ENCODE measurements at places on chromosomes 4 and X.

DNA sequence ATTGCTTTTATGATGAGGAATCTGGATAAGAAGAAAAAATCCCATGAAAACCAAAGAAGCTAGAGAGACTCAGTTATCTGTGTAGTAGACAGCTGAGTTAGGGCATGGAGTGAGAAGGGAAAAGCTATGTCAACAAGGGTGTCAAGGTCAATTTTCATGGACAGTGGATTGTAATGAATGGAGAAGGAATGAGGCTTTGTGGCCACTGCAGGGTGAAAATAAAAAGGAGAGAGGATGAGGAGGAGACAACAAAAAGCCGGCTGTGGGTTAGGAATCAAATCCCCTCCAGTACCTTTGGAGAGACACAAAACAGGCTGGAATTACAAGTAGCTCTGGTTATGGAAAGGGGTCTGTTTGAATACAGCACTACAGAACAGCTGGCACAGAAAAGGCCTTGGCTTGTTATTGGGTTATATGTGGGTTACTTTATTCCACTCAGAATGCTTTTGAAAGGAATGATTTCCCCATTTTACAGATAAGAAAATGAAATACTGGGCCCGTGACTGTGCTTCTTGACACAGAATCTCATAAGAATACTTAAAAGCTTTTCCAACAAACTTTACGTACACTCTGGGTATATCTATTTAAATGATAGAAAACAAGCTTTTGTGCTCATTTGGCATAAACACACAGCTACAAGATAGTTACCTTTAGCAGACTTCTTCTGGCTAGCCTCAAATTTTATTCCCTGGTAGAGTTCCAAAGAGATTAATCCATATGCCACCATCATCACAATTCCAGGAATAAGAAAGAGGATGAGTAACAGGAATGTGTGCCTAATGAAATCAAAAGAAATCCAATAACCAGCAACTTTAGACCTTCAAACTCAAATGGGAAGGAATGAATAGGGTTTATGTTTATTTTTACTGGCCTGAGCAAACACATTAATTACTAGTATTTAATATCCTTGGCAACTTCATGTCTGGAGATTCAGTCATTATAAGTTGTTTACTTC, 7.5 kb downstream of the CCKAR start:
- DNase-seq: no peak

DNA sequence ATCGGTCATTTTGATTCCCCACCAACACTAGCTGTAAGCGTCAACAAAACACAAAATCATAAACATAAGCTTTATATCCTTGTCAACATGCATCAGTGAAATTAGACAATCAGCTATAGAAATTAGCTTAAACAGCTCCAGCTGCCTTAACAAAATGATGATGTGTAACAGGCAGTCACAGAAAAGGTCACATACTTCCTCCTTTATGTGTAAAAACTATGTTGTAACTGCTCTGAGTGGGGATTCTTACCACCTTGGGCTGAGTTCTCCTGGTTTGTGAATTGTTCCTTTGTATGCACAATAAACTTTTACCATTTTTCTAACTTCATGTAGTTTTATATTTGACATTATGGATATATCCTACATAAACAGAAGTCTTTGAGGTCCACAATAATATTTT, 73.9 kb upstream of the MAP9 start:
- DNase-seq: no peak

DNA sequence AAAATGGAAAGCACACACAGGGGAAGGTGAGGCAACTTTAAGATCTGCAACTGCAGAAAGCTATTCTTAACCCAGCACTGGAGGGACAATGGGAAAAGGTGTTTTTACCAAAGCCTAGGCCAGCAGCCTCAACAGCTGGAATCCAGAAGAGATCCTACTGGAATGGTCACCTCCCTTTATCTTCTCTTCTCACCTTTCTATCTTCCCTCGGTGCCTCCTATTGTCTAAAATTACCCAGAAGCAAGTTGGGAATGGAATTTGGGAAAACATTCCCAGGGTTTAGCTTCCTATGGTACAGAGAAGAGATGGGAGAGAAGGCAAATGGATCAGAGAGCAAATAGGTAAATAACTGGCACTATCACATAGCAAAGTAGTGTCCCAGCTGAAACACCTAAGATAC, 73.1 kb downstream of the TIGD2 start:
- DNase-seq: no peak

GRCh38 chrX:39654952-39655351, 442.8 kb downstream of the BCOR start:
- DNase-seq: no peak

DNA sequence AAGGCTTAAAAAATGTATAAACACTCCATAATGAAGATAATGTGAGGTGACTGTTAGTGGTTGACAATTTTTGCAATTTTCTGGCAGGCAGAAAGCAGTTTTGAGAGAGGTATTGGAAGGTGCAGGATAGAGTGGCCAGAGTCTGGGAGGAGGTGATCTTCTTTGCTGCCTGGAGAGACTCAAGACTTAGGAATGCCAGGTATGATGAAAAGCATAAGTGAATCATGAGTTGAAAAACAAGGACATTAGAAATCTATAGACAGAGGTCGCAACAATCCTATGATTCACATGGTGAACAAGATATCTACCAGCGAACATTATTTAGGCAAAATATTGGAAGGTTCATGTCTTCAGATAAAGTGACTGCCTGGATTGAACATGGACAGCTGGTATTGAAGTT, 118.5 kb downstream of the CFAP299 start:
- no peak for DNase-seq

Data from germinal center (tissue), 1 donor.